ENCODE measurements at places on chromosomes 5 and 9.

DNA sequence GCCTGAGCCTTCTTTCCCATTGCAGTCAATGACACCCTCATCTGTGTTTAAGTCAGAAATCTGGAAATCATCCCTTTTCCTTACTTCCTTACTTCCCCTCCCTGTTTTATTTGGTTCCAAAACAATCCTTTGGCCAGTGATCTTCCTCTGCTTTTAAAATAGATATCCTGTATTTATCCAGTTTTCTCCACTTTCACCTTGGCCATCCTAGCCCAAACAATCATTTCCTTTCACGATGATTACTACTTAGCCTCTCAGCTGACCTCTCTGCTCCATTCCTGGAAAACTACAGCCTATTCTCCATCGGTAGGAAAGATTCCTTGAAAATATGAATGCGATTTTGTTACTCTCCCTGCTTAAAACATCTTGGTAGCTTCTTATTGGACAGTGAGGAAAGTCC is 565.4 kb downstream of the TLR4 start:
- DNase-seq, result no peak

- no peak for DNase-seq
These were observed 7.9 kb downstream of the GABRP start for GRCh38 chr5:170791325-170791954.

- no peak for DNase-seq
These were observed 7.5 kb upstream of the ARSI start for GRCh38 chr5:150310246-150310645.

- no peak for DNase-seq
These were observed 338.1 kb upstream of the ATP10B start for GRCh38 chr5:161190086-161190485.

GRCh38 chr9:94779693-94780290 is 53.3 kb downstream of the AOPEP start:
- no peak for DNase-seq

- DNase-seq, result no peak
These were observed 322.4 kb upstream of the GRAMD2B start for GRCh38 chr5:126100767-126101166.

- no peak for DNase-seq
These were observed 2.9 kb upstream of the ZMYND19 start for GRCh38 chr9:137593176-137593575.

DNA sequence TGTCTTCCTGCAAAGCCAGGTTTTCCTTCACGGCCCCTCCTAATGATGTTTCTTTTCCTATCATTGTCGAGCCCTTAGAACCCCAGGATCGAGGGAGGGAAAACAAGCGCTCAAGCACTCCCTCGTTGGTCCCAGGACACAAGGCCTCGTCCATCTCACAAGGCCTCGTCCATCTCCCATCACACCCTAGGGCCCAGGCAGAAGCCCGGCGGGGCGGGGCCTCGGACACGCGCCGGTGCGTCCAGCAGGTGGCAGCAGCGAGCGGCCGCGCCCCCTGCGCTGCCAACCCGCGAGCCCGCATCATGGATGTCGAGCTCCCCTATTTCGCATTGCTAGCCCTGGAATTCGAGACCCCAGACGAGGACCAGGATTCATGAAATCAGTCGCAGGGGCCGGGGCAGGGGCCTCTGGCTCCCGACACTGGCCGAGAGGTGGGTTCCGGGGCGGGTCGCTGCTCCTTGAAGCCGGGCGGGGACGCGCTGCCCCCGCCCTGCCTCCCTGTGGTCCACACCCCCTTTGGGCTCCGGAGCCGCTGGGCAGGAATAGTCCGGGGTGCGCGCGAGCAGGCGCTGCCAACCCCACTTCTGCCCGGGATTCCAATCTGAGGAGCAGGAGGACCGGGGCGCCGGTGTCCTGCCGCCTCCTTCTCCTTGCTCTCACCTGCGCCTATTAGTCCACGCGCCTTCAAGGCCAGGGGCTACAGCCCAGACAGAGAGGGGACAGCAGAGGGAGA is at the start of gene ABLIM3:
ABLIM3 (plus strand) TSS at position 270 of the 733 bp plus-strand sequence. CDS start 603 bp downstream, outside the sequence.
- peak; percentile 65 for DNase-seq

All from GM12892 (cell line).